ENCODE measurements at places on chromosomes 1 and 21. TPM values are rescaled to one million over a fixed set of nuclear protein-coding genes. Genes with fewer than 3 reads are reported as not detected.

ESRRG gene
- not detected for total RNA-seq

PLA2G5 gene
- total RNA-seq: 8.5 TPM

CYP4A11 gene
- not detected for total RNA-seq

KRTAP19-7 gene
- not detected for total RNA-seq

CELA2A gene
- not detected for total RNA-seq

DNA sequence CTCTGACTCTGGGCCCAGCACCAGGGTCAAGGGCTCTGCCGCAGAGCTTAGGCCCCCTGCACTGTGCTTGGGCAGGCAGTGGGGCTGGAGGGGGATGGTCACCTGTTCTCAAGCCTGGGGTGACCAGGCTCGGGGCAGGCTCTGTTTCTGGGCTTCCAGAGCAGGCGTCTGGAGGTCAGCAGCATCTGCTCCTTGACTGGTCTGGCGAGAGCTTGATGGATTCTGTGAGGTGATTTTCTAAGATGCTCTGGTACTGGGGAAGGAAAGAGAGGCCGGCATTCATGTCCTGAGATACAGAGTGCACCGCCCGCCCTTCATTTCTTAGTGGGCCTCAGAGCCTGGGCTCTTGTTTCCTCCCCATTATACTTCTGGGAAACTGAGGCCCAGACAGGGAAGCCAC lies 24.5 kb downstream of the RAB7B start:
- no peak for DNase-seq

GRCh38 chr1:213724640-213725536 lies 262.9 kb upstream of the PROX1 start:
- no peak for DNase-seq

DNA sequence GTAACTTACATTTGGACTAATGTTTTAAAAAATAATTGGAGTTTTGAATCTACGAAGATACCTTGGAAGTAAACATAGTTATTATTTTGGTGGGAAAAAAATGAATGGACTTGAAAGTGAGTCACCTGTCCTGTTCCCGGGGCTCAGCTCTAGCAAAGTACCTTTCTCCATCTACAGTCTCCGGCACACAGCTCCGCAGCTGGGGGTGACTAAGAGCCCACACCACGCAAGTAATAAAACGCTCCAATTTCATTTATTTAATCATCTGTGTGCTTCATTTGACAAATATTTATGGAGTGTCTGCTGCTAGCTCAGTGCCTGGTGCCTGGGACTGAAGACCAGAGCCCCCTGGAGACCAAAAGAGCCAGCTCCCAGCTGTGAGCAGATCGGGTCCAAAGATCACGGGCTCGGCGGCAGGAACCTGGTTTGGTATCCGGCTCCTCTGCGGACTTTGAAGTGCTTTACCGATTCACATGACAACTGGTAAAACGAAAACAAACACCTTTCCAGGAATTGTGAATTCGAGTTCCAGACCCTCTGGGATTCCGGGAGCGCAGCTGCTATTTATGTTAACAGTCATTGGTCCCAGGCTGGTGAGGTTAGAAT lies 1.7 kb upstream of the RIPK4 start:
- DNase-seq: no peak

PTPN22 gene
- total RNA-seq: 2.3 TPM

LRRC41 gene
- 102 TPM for total RNA-seq

GRCh38 chr1:222459652-222460051 lies 88.3 kb downstream of the HHIPL2 start:
- no peak for DNase-seq

DNA sequence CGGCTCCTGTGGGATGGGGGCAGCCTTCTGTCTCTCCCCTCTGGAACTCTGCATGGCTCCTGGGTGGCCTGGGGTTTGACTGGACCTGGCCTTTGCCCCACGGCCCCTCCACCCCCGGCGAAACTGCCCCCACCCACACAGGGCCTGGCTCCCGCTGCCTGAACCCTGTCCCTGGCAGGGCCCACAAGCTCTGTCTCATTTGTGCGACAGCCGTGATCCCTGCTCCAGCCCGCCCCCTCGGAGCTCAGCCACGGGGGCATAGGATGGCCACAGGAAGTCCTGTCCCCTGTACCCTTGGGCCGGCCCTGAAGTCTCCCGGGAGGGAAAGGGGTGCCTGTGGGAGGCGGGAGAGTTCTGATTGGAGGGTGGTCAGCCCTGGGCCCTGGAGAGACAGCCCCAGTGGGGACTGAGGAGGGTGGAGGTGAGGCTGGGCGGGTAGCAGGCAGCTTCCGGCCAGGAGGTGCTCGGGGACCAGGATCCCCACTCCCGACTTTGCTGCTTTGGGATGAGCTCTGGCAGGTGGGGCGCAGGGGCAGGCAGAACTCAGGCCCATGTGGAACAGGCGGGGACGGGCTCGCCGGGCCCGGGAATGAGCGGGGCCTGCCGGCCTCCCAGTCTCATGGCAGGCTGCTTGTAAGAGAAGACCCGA lies 45.1 kb downstream of the SLX9 start:
- no peak for DNase-seq

STIL gene
- total RNA-seq: 0.11 TPM

CD5L gene
- total RNA-seq: not detected

- DNase-seq: no peak
These were observed 243.5 kb upstream of the NRIP1 start for GRCh38 chr21:15308333-15308732.
